Naive thymus-derived CD4-positive, alpha-beta T cell (primary cell): ENCODE measurements at places on chromosomes 4 and X. TPM values are rescaled to one million over a fixed set of nuclear protein-coding genes. Genes with fewer than 3 reads are reported as not detected.

DNA sequence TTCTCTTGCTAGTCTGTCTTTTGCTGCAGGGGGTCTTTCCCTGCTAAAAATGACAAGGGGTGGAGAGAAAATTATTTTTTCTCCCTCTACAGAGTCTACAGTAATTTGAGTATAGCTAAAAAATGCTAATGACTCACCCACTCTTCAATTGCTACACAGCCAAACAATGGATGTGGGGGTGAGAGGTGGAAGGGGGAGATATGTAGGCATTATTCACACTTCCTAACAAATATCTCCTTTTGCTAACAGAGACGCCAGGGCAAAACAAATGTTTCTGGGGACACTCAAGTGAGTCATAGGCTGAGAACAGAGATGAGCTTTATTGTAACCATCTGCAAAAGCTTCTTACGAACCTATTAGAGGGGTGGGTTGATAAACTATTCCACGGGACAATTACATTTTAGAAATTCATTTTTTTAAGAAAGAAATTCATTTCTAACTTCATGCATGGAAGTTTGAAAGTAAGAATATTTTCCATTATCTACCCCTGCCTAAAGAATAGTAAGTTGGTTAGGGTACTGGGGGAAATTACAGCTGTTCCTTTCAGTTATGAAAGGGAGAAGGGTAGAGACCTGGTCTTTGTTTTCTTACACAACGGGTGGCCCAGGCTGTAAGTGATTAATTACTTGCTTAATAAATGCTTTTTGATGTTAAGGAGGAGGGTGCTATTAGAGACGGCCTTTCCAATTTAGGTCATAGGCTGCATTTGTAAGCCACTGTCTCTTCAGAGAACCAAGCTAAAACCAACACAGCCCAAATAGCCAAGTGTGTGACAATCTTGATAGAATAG, 12.8 kb downstream of the SCD5 start:
- no peaks in the 10 kb centered on the region for H3K36me3 ChIP-seq
- DNase-seq = no peak
- H3K4me3 ChIP-seq = no peak overlapping the region

GRCh38 chr4:168880072-168880675, 129.9 kb downstream of the CBR4 start:
- H3K36me3 ChIP-seq = no peaks in the 10 kb centered on the region
- peaks cover 3% of the 10 kb centered on the region for H3K27me3 ChIP-seq
- no peak overlapping the region for H3K4me3 ChIP-seq
- no peaks in the 10 kb centered on the region for H3K4me1 ChIP-seq
- H3K27ac ChIP-seq = no peak overlapping the region

DNA sequence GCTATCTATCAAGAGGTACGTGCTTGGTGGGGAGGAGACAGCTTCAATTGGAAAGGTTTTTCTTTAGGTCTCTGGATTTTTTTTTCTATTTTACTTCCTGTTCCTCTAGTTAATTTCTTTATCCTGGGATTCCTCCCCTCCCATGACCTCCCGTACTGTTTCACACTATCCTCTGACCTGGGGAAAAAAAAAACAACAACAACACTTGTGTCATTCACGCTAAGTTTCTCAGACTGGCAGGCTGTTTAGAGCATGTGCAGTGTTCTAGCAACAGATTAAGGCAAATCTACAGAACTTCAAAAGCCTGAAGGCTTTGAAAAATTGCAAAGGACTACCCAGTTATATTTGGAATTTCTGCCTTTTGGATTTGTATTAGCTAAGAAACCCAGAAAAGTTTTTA, 358.4 kb downstream of the ARHGAP24 start:
- H3K4me1 ChIP-seq = no peaks in the 10 kb centered on the region
- no peak for DNase-seq
- H3K36me3 ChIP-seq = no peaks in the 10 kb centered on the region
- no peak overlapping the region for H3K27ac ChIP-seq

DNA sequence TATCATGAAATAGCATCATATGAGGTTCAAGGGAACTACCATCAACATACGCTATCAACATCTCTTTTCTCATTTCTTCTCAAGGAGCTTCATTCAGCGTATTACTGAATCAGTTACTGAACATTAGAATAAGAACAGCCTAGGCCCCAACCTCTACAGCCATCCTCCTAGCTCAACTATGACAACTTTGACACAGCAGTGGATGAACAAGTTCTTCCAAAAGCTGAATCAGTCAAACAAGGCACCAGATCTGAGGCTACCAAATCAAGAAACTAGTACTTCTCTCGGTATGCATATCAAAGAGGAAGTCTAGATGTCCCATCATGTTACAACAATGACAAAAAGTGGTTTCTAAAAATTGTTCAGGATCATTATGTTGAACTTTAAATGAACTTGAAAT, 57.4 kb downstream of the GATB start:
- no peak for DNase-seq
- no peak overlapping the region for H3K27ac ChIP-seq
- no peaks in the 10 kb centered on the region for H3K27me3 ChIP-seq
- peaks cover 34% of the 10 kb centered on the region for H3K36me3 ChIP-seq

The CSN2 gene
- not detected in 2 replicates for total RNA-seq

The DACH2 gene
- not detected for total RNA-seq
